GM23338 (cell line): ENCODE measurements at places on chromosomes 5 and 9. TPM values are rescaled to one million over a fixed set of nuclear protein-coding genes. Genes with fewer than 3 reads are reported as not detected.

Gene ARID3C
- not detected in 2 replicates for polyA plus RNA-seq

Gene PAEP
- not detected in 2 replicates for polyA plus RNA-seq

Gene APC
- 34.8 and 42.4 TPM in 2 replicates for polyA plus RNA-seq

Gene ERBIN
- 10.8 and 15.6 TPM in 2 replicates for polyA plus RNA-seq

Gene CACNA1B
- 1.1 and 1.2 TPM in 2 replicates for polyA plus RNA-seq

Gene PROB1
- polyA plus RNA-seq = 0.54 and 0.73 TPM in 2 replicates

Gene PCDHGA7
- polyA plus RNA-seq = 0.44 and 0.50 TPM in 2 replicates

Gene FBXL7
- polyA plus RNA-seq = 4.5 and 5.0 TPM in 2 replicates

Gene FBXO4
- 0.52 and 0.74 TPM in 2 replicates for polyA plus RNA-seq

Gene F12
- polyA plus RNA-seq = 8.0 and 8.1 TPM in 2 replicates

Gene S100Z
- polyA plus RNA-seq = not detected in 2 replicates

Gene TNFSF8
- not detected in 2 replicates for polyA plus RNA-seq

Gene STPG3
- not detected in 2 replicates for polyA plus RNA-seq

Gene GFI1B
- polyA plus RNA-seq = 0.28 TPM in 1 of 2 replicates, not detected in the other

Gene PTCD2
- 4.3 and 8.8 TPM in 2 replicates for polyA plus RNA-seq

Gene CDHR2
- polyA plus RNA-seq = 0.17 TPM in 1 of 2 replicates, not detected in the other

Gene SOWAHA
- polyA plus RNA-seq = 0.18 TPM in 1 of 2 replicates, not detected in the other

Gene ADAM19
- polyA plus RNA-seq = 9.1 and 10.0 TPM in 2 replicates

Gene DDX4
- polyA plus RNA-seq = not detected in 2 replicates

Gene PCDHGA10
- polyA plus RNA-seq = 1.6 and 2.1 TPM in 2 replicates

Gene FABP6
- polyA plus RNA-seq = 7.5 and 9.7 TPM in 2 replicates

Gene EIF4EBP3
- polyA plus RNA-seq = 20.2 and 21.5 TPM in 2 replicates

Gene FOXD4
- polyA plus RNA-seq = not detected in 2 replicates

Gene SPINK6
- 0.53 TPM in 1 of 2 replicates, not detected in the other for polyA plus RNA-seq

Gene FBLL1
- 2.3 and 4.3 TPM in 2 replicates for polyA plus RNA-seq

Gene PCDH12
- polyA plus RNA-seq = 0.29 and 0.33 TPM in 2 replicates

Gene SLC27A6
- polyA plus RNA-seq = 2.0 and 2.2 TPM in 2 replicates

Gene IFNA13
- not detected in 2 replicates for polyA plus RNA-seq
